Spleen (tissue), 13 donors: ENCODE measurements at places on chromosomes 16 and 17. TPM values are rescaled to one million over a fixed set of nuclear protein-coding genes. Genes with fewer than 3 reads are reported as not detected.

PPY gene
- not detected for total RNA-seq

- no peaks in the 10 kb centered on the region for H3K27me3 ChIP-seq
- H3K4me3 ChIP-seq = no peak overlapping the region
- no peak overlapping the region for H3K27ac ChIP-seq
- H3K36me3 ChIP-seq = peaks cover 11% of the 10 kb centered on the region
These were observed 46.7 kb downstream of the RAB11FIP3 start for GRCh38 chr16:472199-472504.

SCIMP gene
- 72.2 TPM for total RNA-seq

CCDC92B gene
- total RNA-seq = not detected

DNAH9 gene
- 0.38 TPM for total RNA-seq

- H3K36me3 ChIP-seq = no peaks in the 10 kb centered on the region
- peak; percentile 1 for DNase-seq
- no peak overlapping the region for H3K4me3 ChIP-seq
- no peaks in the 10 kb centered on the region for H3K27me3 ChIP-seq
- H3K27ac ChIP-seq = no peak overlapping the region
These were observed 32.6 kb downstream of the COPZ2 start for GRCh38 chr17:48004983-48005382.

DNA sequence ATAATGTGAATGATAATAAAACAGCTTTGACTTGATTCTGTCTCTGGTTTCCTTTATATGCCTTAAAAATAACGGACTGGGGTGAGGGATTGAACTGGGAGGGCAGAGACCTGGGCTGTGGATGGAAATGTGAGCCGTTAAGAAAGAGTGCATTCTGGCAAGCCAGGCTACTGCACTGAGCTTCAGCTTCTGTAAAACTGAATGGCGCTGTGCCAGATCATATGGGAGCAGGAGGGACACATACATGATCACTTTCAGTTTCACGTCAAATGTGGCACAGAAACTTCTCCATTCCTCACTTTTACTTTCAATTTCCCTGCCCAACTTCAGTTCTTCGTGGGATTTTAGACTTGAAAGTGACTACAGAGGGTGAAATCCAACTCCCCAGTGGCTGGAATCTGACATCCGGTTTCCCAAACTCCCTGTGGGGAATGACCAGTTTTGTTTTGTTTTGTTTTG, 1.1 kb downstream of the MT2A start:
- no peaks in the 10 kb centered on the region for H3K36me3 ChIP-seq
- H3K27me3 ChIP-seq = no peaks in the 10 kb centered on the region
- H3K27ac ChIP-seq = peak overlapping the region; percentile 89
- H3K4me1 ChIP-seq = peaks cover 61% of the 10 kb centered on the region
- peak; percentile 84 for DNase-seq

- H3K4me3 ChIP-seq = peak overlapping the region; percentile 89
- H3K36me3 ChIP-seq = peaks cover 13% of the 10 kb centered on the region
- no peaks in the 10 kb centered on the region for H3K27me3 ChIP-seq
- DNase-seq = peak; percentile 91
These were observed 7.1 kb upstream of the IL32 start for GRCh38 chr16:3058139-3059030.

GRCh38 chr16:58426966-58427365, 34.7 kb downstream of the GINS3 start:
- DNase-seq = no peak
- H3K4me3 ChIP-seq = no peak overlapping the region
- H3K4me1 ChIP-seq = peaks cover 12% of the 10 kb centered on the region
- H3K27ac ChIP-seq = no peak overlapping the region

MIEN1 gene
- total RNA-seq = 34.5 TPM

- peak overlapping the region; percentile 48 for H3K27ac ChIP-seq
- H3K4me1 ChIP-seq = peaks cover 95% of the 10 kb centered on the region
These were observed 13.7 kb downstream of the HIC1 start for GRCh38 chr17:2068519-2069051.

DNA sequence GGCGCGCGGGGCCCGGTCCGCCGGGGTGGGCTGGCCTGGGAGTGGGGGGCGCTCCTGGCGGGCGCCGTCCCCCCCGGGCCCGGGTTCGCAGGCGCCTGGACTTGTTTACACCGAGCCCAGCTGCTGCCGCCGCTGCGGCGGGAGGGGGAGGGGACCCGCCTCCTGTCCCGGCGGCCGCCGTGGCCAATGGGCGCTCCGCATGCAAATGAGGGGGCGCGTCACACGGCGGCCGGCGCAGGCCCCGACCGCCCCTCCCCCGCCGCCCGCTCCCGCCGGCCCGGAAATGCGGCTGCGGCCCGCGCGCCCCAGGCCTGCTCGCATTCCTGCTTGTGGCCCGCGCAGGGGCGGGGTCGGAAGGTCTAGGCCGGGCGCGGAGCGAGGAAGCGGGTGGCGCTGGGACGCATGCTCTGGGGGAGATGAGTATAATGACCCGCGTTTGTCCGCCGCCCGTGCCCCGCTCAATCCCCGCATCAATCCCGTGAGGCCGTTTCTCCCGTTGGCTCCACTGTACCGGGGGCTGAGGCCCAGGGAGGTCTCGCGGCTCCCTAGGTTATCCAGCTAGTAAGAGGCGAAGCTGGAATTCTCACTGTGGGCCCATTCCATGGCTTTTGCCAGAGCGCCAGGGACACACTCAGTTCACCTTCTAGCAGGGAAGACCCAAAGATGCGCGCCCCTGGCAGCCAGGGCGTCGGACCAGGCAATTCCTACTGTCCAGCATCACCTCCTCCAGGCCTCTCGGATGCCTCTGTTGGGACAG, at the start of gene YPEL3:
Gene YPEL3, minus strand, starts transcription at position 109 of the 757 bp plus-strand sequence. CDS start 731 bp downstream, outside the sequence.
- peak within 1 kb of the TSS; percentile 39 for H3K4me3 ChIP-seq
- H3K27ac ChIP-seq = peak within 1 kb of the TSS; percentile 98
- H3K4me1 ChIP-seq = peaks cover 29% of the 10 kb centered on the region
- DNase-seq = peak; percentile 98
- peaks cover 25% of the 10 kb centered on the region for H3K36me3 ChIP-seq

- H3K27ac ChIP-seq = peak overlapping the region; percentile 87
- H3K36me3 ChIP-seq = peaks cover 33% of the 10 kb centered on the region
- H3K4me1 ChIP-seq = peaks cover 66% of the 10 kb centered on the region
- peak overlapping the region; percentile 76 for H3K4me3 ChIP-seq
These were observed 1.2 kb downstream of the ARHGAP17 start for GRCh38 chr16:25013751-25014499.

- H3K36me3 ChIP-seq = peaks cover 13% of the 10 kb centered on the region
- H3K27me3 ChIP-seq = no peaks in the 10 kb centered on the region
- peak overlapping the region; percentile 92 for H3K27ac ChIP-seq
- peaks cover 100% of the 10 kb centered on the region for H3K4me1 ChIP-seq
- no peak for DNase-seq
- peak overlapping the region; percentile 98 for H3K4me3 ChIP-seq
These were observed 508 bp upstream of the TMC8 start for GRCh38 chr17:78130090-78130436.

KRT39 gene
- total RNA-seq = not detected

MT1H gene
- total RNA-seq = not detected

SLC6A2 gene
- total RNA-seq = not detected

GRCh38 chr17:66789093-66789492, 45.8 kb upstream of the CACNG5 start:
- no peak overlapping the region for H3K4me3 ChIP-seq
- H3K4me1 ChIP-seq = peaks cover 18% of the 10 kb centered on the region
- H3K27ac ChIP-seq = no peak overlapping the region
- peaks cover 33% of the 10 kb centered on the region for H3K36me3 ChIP-seq

MGAT5B gene
- total RNA-seq = 1.9 TPM

ACSM2A gene
- total RNA-seq = not detected

- H3K27ac ChIP-seq = no peak overlapping the region
- H3K4me1 ChIP-seq = peaks cover 4% of the 10 kb centered on the region
- H3K4me3 ChIP-seq = no peak overlapping the region
- DNase-seq = no peak
- no peaks in the 10 kb centered on the region for H3K36me3 ChIP-seq
These were observed 45.1 kb upstream of the SSTR5 start for GRCh38 chr16:1027501-1027815.

- no peaks in the 10 kb centered on the region for H3K27me3 ChIP-seq
- no peaks in the 10 kb centered on the region for H3K36me3 ChIP-seq
- no peak overlapping the region for H3K4me3 ChIP-seq
These were observed 138.3 kb upstream of the HSBP1 start for GRCh38 chr16:83669456-83669855.

DNA sequence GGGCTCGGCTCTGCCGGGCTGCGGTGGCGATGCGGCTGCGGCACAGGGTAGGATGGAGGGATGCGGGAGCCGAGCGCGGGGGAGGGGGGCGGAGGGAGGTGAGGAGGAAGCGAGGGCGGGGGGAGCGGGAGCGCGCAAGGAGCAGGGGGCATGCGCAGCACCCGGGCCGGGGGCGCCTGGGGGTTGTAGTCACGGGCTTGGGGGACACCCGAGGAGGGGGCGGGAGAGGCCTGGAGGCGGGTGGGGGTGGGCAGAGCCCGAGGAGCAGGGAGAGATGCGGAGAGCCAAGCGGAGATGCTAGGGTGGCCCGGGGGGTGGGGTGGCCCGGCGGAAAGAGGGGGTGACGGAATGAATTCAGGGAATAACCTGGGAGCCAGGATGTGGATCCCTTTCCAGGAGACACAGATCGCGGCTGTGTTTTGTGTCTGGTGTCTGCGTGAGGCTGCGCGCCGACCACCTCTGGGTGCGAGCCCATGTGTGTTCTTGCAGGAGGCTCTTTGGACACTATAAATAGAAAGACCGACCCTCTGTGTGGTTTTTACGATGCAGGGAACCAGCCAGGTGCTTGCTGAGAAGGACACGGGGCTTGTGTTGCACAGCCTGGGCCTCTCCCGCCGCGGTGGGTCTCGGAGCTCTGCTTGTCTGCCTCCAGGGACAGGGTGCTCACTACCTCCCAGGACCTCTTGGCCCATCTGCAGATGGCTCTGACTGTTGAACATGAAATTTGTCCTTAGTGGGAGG, at the start of gene STX1B:
Gene STX1B, minus strand, starts transcription at position 54 of the 741 bp plus-strand sequence. CDS start 242 bp downstream, outside the sequence.
- H3K27me3 ChIP-seq = peaks cover 20% of the 10 kb centered on the region
- H3K27ac ChIP-seq = no peak within 1 kb of the TSS
- H3K4me1 ChIP-seq = peaks cover 13% of the 10 kb centered on the region
- no peaks in the 10 kb centered on the region for H3K36me3 ChIP-seq
- H3K4me3 ChIP-seq = no peak within 1 kb of the TSS

DUSP3 gene
- total RNA-seq = 88.3 TPM
